ENCODE measurements at places on chromosomes 13 and 19.

- peak; percentile 20 for DNase-seq
These were observed 8.3 kb downstream of the TNFRSF19 start for GRCh38 chr13:23578411-23579071.

- DNase-seq = no peak
These were observed 4.2 kb downstream of the ZNF101 start for GRCh38 chr19:19672816-19673215.

DNA sequence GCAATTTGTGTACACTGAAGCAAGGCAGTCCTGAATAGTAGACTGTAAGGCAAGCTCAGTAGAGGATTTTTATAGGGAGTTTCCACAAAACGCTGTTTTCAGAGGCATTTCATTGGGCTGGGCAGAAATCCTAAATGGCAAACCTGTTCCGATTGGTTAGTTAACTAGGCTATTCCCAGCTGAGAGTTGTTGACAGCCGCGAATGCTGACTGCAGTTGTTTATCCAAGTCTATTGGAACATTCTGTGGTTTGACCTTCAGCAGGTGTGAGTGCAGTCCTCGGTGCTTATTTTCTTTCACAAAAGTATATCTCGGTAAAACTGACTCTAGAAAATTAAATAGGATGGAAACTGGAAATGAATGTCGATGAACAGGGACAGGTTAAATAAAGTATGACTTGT is 45.4 kb downstream of the TPT1 start:
- no peak for DNase-seq

DNA sequence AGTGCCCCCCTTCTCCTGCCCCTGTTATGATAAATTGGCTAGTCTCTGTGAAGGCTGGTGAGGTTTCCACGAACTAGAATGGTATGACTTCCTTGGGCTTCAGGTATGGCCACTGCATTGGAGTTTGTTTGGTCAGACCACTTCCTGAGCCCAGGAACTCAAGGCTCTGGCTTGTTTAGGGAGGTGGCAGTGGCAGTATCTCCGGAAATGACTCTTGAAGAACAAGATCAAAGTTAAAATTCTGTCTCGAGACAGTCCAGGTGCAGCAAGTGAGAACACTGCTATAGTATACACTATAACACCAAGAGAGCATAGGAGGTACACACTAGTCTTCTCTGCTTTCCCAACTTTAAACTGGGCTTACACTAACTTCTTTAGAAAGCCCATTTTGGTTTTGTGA is 309.1 kb downstream of the KLF12 start:
- no peak for DNase-seq

All from DMS 273 treated with DMSO at 0.1 percent for 48 hours (cell line).